ENCODE measurements at places on chromosomes 5 and 9. TPM values are rescaled to one million over a fixed set of nuclear protein-coding genes. Genes with fewer than 3 reads are reported as not detected.

VPS13A gene
- total RNA-seq = 17.5 TPM

GRCh38 chr5:61881821-61882487 lies 424.1 kb upstream of the KIF2A start:
- H3K4me1 ChIP-seq = no peaks in the 10 kb centered on the region
- no peak overlapping the region for H3K27ac ChIP-seq
- H3K4me3 ChIP-seq = no peak overlapping the region

STK32A gene
- total RNA-seq = 0.92 TPM

RLN1 gene
- not detected for total RNA-seq

DNA sequence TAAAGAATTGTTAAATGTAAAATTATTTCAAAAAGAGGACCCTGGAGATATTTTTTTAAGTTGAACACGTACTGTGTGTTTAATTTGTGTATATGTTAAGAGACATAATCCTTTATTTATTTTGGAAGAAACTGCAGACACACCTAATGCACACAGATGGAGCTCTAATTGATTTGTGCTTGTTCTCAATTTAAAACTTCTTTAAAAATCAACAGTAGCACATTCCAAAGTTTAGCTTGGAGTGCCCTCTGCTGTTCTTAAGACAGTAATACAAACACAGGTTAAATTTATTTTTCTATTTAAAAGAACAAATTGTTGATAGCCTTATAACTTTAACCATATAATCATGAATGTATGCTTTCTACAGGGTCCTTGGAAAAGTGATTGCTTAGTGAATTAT lies 277.6 kb upstream of the ADAMTS16 start:
- no peak overlapping the region for H3K4me3 ChIP-seq
- H3K4me1 ChIP-seq = no peaks in the 10 kb centered on the region
- no peak overlapping the region for H3K27ac ChIP-seq
- peak; percentile 58 for DNase-seq

FCN2 gene
- not detected for total RNA-seq

GRCh38 chr9:135216791-135217441 lies 129.4 kb downstream of the OLFM1 start:
- H3K36me3 ChIP-seq = no peaks in the 10 kb centered on the region
- H3K27ac ChIP-seq = no peak overlapping the region
- DNase-seq = no peak
- no peaks in the 10 kb centered on the region for H3K4me1 ChIP-seq
- H3K27me3 ChIP-seq = peaks cover 38% of the 10 kb centered on the region
- no peak overlapping the region for H3K4me3 ChIP-seq

DNA sequence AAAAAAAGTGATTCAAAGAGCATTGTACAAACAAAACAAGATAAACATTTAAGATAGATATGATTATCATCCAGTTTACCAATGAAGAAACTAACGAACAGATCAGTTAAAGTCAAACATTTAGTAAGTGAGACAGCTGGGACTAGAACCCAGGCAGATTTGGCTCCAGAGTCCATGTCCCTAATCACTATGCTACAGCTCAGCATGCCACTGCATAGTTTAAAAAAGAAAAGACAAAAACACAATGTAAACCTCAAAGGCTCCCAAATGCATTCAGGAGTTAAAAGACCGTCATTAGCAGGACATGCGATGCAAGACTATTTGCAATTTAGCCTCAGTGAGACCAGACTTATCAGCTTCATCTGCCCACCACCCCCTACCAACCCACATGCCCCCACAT lies 36.8 kb downstream of the DENND1A start:
- DNase-seq = no peak
- H3K4me3 ChIP-seq = no peak overlapping the region
- H3K27me3 ChIP-seq = no peaks in the 10 kb centered on the region
- H3K36me3 ChIP-seq = no peaks in the 10 kb centered on the region

GRCh38 chr5:5719292-5719691 lies 296.8 kb downstream of the ICE1 start:
- H3K4me1 ChIP-seq = 0 out of 2 replicates have a peak, but pooled peaks cover 9% of the 10 kb centered on the region
- no peak overlapping the region for H3K4me3 ChIP-seq
- DNase-seq = no peak
- no peaks in the 10 kb centered on the region for H3K36me3 ChIP-seq
- peaks cover 63% of the 10 kb centered on the region for H3K27me3 ChIP-seq

- H3K27me3 ChIP-seq = no peaks in the 10 kb centered on the region
- H3K4me1 ChIP-seq = peaks cover 5% of the 10 kb centered on the region
- no peak overlapping the region for H3K4me3 ChIP-seq
- no peaks in the 10 kb centered on the region for H3K36me3 ChIP-seq
- no peak for DNase-seq
These were observed 221.7 kb downstream of the ZNF608 start for GRCh38 chr5:124524552-124525232.

RIOK2 gene
- total RNA-seq = 22.3 TPM
